ENCODE measurements at places on chromosomes 12 and 14.

DNA sequence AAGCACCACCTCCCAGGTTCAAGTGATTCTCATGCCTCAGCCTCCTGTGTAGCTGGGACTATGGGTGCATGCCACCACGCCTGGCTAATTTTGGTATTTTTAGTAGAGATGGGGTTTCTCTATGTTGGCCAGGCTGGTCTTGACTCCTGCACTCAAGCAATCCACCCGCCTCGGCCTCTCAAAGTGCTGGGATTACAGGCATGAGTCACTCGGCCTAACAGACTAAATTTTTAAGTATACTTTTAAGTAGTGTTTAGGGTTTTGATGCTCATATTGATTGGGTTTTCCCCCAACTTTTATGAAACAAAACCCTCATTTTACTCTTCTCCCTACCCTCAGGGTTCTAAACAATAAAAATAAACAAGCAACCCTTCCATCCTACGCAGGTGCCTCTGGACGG is 5.5 kb downstream of the MYO1A start:
- no peak for DNase-seq

- no peak for DNase-seq
Measured at GRCh38 chr12:47954467-47955045, 8.8 kb upstream of the TMEM106C start.

DNA sequence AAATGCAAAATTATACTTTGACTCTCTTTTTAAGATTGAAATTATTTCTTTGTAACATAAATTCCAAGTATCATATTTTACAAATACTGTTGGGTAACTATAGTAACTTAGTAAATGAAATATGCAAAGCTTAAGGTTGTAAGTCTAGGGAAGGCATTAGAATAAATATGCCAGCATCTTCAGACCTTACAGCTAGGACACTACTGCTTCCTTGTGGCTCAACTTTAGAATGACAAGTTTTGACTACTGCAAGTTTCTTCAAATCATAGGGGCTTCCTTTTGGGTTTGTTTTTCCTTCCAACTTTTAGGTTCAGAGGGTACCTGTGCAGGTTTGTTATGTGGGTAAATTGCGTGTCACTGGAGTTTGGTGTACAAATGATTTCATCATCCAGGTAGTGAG is 17.7 kb upstream of the ANP32D start:
- no peak for DNase-seq

GRCh38 chr14:92819011-92819597 is 25.0 kb downstream of the GOLGA5 start:
- DNase-seq: no peak

DNA sequence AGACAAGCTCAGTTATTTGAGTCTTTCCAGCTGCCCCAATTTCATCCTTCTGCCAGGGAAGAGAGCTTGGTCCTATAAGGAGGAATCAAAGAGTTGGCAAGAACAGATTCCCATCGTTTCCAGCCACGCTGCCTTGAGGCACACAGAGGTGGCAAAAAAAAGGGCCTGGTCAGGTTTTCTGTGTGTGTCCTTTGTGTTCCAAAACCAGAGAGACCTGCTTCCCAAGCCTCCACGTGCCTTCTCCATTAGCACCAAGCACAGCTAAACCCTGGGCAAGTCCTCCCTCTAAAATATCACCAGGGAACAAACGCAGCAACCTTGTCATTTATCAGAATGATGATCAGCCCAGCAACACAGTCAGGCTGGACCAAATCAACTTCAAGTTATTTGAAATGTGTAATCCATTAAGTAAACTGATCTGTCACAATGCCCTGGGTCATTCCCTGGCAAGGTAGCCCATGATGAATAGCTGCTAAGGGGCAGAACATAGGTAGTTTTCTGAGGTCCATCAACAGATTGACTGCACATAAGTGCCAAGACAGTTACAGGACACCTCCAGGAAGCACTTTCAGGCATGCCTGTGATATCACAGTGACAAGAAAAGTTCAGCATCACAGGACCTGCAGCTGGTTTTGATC is 28.6 kb upstream of the C12orf42 start:
- DNase-seq: no peak

DNA sequence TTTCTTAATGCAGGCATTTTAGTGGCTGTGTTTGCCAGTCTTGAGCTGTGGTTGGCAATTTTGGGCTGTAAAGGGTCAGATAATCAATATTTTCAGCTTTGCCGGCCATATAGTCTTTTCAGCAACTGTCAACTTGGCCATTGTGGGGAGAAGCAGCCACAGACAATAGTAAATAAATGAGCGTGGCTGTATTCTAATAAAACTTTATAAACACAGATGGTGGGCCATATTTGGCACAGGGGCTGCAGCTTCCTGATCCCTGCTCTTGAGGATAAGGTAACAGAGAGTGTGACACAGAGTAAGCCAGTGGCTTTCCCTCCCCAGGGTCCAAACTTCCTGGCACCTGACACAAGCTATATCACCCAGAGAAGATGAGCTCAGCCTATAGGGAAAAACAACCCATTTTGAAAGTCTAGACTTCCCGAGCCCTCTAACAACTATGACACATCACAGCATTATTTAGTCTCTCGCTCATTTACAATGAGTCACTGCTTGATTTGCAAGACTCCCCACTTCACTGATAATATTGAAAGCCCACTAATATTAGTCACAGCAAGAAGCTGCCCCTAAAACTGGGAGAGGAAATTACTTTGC is 163.1 kb upstream of the TMPO start:
- DNase-seq: no peak

- DNase-seq: no peak
Measured at GRCh38 chr12:25970916-25971653, 12.6 kb downstream of the RASSF8 start.

GRCh38 chr12:6198985-6199530 is 1.1 kb upstream of the CD9 start:
- DNase-seq: no peak

DNA sequence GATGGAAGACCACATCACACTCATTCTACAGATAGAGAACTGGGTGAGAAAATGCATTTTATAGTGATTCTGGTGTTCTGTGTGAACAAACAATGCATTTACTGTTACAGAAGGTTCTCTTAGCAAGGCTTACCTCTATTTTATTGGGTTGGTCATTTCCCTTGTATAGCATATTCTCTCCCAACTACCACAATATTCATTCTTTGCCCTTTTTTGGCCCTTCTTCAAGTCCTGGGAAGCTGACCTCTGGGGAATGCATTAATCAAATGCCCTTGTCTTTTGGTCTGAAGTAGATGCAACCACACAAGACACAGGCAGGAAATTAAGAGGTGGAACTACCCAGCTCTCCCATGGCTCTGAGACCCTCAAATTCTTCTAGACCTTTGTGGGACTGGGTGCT is 19.5 kb downstream of the DCN start:
- no peak for DNase-seq

GRCh38 chr12:131210506-131211339 is 257.0 kb downstream of the ADGRD1 start:
- DNase-seq: no peak
